ENCODE measurements at places on chromosomes 2 and 18.

DNA sequence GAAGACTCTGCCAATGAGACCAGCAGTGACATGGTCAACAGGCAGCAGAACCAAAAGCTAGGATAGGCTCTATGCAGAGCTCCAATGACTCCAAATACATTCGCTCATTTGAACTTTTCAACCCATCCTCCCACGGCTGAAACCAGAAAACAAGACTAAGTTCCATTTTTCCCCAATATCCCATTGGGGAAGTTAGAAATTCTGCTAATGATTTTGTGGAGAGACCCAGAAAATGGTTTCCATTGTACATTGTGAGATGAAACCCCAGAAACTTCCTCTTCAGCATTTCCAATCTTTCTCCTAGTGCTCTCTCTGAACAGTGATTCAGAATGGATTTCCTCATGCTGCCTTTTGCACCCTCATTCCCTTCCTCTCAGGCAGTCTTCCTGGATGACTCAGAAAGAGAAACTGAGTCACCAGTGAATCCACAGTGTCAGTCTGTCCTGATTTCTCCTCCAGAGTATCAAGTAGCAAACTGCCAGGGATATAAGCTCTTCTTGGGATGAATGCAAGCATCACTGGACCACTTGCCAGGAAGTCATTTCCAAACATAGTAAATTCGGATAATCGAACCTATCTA is 467.7 kb upstream of the ID2 start:
- peaks cover 14% of the 10 kb centered on the region for H3K4me1 ChIP-seq
- no peaks in the 10 kb centered on the region for H3K27me3 ChIP-seq
- no peaks in the 10 kb centered on the region for H3K36me3 ChIP-seq
- no peak overlapping the region for H3K27ac ChIP-seq

DNA sequence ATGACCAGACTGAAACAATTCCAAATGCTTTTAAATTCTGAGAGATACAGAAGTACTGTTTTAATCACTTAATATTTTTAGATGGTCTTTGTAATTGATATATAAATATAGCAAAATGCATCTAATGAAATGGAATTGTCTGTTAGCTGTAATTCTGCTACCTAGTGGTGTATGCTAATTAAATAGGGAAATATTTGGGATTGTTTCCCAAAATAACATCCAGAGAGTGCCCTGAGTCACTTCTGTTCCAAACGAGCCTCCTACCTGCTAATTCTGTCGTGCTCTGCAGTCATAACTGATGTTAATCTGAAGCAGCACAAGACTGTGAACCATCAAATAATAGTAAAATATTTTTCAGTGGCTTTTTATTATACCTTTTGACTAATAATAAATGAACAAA is 71.4 kb upstream of the NOSTRIN start:
- no peak overlapping the region for H3K27ac ChIP-seq
- no peaks in the 10 kb centered on the region for H3K36me3 ChIP-seq
- peaks cover 19% of the 10 kb centered on the region for H3K4me1 ChIP-seq
- H3K4me3 ChIP-seq = no peak overlapping the region
- no peak for DNase-seq
- H3K27me3 ChIP-seq = no peaks in the 10 kb centered on the region

DNA sequence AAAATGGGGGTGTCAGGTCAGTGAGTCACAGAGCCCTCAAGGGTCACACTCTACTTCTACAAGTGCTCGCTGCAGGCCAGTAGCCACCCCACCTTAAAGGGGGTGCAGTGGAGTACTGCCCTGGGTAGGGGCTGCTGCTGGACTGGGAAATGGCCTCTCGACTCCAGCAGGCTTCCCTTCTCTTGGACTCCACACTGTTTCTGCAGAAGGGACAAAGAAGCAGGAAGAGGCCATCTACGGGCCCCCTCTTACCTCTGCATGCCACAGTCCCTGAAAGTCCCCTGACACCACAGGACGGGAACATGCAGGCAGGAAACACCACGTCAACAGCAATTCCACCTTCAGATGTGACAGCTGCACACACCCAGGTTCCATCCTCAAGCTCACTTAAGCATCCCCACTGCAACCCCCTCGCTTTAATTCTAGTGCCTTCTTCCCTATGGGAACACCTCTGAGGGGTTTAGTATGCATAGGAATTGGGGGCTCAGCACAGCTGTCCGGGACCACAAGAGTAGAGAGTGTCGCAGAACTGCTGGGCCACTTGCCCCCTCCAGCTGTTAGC is 22.3 kb downstream of the SNED1 start:
- no peaks in the 10 kb centered on the region for H3K36me3 ChIP-seq
- no peak overlapping the region for H3K4me3 ChIP-seq
- H3K27me3 ChIP-seq = no peaks in the 10 kb centered on the region
- no peak for DNase-seq

GRCh38 chr2:149169656-149170055 is 131.2 kb downstream of the LYPD6B start:
- H3K27me3 ChIP-seq = no peaks in the 10 kb centered on the region
- H3K4me3 ChIP-seq = no peak overlapping the region
- DNase-seq = no peak
- H3K36me3 ChIP-seq = no peaks in the 10 kb centered on the region

DNA sequence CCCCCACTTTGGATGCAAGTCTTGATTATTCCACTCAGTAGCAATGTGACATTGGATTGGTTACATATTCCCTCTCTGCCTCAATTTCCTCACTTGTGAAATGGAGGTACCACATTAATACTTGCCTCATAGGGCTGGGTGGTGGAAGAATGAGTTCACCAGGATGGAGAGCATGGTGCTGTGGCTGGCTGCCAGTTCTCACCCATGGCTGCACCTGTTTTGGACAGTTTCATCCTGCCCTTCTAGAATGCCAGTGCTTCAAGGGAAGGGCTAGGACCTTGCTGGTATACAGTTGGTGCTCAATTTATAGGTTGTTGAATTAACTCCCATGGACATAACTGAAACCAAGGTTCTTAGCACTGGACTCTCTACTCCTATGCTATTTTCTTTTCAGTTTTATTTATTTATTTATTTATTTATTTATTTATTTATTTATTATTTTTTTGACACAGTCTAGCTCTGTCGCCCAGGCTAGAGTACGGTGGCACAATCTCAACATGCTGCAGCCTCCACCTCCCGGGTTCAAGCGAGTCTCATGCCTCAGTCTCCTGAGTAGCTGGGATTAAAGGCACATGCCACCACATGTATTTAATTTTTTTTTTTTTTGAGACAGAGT is 5.3 kb upstream of the SH3RF3 start:
- no peak overlapping the region for H3K4me3 ChIP-seq

- no peaks in the 10 kb centered on the region for H3K4me1 ChIP-seq
- H3K36me3 ChIP-seq = peaks cover 2% of the 10 kb centered on the region
- DNase-seq = no peak
- no peak overlapping the region for H3K4me3 ChIP-seq
- H3K27me3 ChIP-seq = no peaks in the 10 kb centered on the region
- H3K27ac ChIP-seq = no peak overlapping the region
These were observed 31.1 kb downstream of the EFR3B start for GRCh38 chr2:25073025-25073424.

DNA sequence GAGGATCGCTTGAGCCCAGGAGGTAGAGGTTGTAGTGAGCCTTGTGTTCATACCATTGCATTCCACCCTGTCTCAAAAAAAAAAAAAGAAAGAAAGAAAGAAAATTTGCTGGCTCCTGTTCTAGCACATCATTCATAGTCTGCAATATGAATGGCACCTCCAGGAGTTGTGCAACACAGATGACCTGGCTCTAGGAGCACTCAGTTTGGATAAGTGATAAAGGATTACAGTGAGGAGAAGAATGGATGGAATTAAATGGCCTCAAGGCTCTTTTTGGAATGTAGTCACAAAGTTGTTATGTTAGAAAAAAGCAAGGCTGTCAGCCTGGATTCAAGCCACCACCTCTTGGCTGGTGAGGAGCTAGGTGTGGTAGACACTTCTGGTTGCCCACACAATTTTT is 21.5 kb upstream of the SPRED2 start:
- no peaks in the 10 kb centered on the region for H3K4me1 ChIP-seq
- no peak for DNase-seq
- no peaks in the 10 kb centered on the region for H3K36me3 ChIP-seq
- H3K27ac ChIP-seq = no peak overlapping the region
- no peak overlapping the region for H3K4me3 ChIP-seq

DNA sequence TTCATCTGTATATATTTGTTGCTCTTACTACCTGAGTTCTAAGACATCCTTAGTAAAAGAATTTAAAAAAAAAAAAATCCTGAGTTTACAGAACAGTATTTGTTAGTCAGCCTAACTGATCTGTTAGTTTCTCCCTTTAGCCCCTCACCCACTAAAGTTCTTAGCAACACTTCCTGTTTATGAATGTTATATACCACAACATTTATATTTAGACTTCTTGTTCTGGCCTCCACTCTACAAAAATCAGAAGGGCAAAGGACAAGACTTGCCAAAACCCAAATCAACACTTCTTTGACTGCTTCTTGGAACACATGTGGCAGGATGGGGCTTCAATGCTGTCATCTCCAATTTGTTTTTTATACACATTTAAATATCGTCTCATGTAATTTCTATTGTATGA is 71.1 kb downstream of the MGAT5 start:
- DNase-seq = no peak
- H3K27me3 ChIP-seq = no peaks in the 10 kb centered on the region
- peaks cover 3% of the 10 kb centered on the region for H3K36me3 ChIP-seq
- no peaks in the 10 kb centered on the region for H3K4me1 ChIP-seq
- H3K4me3 ChIP-seq = no peak overlapping the region

DNA sequence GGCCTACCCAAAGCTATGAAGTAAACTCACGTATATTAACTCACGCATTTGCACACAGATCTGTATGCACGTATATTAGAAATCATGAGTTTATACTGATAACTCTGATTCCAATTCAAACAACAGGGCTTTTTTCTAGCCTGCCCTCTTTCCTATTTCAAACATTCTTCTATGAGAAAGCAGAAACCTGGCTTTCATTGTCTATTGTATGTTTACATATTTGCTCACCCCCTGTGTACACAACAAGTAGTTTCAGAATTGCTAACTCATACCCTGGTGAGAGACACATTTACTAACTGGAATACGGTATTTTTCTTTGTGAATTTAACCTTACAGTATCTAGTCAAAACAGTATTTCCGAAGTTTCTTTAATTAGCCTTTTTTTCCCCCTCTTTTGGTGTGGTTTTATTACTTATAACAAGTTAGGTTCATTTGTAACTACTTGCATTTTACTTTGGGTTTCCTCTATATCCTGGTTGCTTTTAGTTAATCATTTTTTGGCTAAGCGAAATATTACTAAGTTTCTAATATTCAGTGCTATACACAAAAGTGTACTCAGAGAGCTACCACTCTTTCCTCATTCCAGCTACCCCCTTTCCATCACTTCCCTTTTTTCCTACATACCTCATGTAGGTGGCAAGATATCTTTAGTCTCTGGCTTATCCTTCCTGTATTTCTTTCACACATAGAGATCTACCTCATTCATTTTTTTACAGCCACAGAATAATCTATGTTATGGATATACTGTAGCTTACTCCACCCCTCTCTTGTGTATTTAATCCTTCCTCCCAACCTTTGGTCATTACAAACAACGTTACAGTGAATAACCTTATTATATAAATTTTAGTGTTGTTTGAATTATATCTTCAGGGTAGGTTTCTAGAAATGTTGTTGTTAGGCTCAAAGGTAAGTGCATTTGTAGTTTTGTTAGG is 112.7 kb upstream of the BCL2L11 start:
- DNase-seq = no peak
- no peak overlapping the region for H3K4me3 ChIP-seq
- no peak overlapping the region for H3K27ac ChIP-seq
- H3K4me1 ChIP-seq = no peaks in the 10 kb centered on the region
- H3K36me3 ChIP-seq = no peaks in the 10 kb centered on the region

GRCh38 chr2:50004667-50005066 is 850.4 kb upstream of the FSHR start:
- H3K4me3 ChIP-seq = no peak overlapping the region
- peaks cover 5% of the 10 kb centered on the region for H3K4me1 ChIP-seq
- no peak for DNase-seq
- H3K27me3 ChIP-seq = no peaks in the 10 kb centered on the region
- H3K36me3 ChIP-seq = no peaks in the 10 kb centered on the region
- H3K27ac ChIP-seq = no peak overlapping the region

GRCh38 chr18:3867864-3868311 is 417.9 kb downstream of the TGIF1 start:
- no peaks in the 10 kb centered on the region for H3K27me3 ChIP-seq
- no peak overlapping the region for H3K4me3 ChIP-seq
- H3K4me1 ChIP-seq = no peaks in the 10 kb centered on the region

DNA sequence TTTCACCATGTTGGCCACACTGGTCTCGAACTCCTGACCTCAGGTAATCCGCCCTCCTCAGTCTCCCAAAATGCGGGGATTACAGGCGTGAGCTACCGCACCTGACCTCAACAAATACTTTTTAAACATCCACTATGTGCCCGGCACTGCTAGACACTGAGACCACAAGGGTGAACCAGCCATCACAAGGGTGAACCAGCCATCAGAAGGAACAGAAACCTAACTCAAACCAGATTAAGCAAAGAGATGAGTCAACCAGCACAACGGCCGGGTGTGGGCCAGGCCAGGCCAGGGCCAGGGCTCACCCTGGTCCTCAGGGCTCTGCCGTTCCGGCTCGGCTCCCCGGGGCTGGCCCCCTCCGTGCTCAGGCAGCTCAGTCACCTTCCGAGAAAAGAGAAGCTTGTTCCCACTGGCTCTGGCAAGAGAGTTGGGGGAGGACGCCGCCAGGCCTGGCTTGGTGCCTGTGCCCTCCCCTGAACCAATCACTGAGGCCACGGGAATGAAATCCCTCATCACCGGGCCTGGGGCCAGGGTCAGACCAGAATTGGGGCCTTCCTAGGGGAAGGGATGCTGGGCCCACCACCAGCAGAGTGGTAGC is 4.4 kb downstream of the TEX44 start:
- H3K27ac ChIP-seq = no peak overlapping the region
- H3K4me3 ChIP-seq = no peak overlapping the region
- H3K36me3 ChIP-seq = no peaks in the 10 kb centered on the region
- peaks cover 2% of the 10 kb centered on the region for H3K27me3 ChIP-seq
- peaks cover under 1% of the 10 kb centered on the region for H3K4me1 ChIP-seq

DNA sequence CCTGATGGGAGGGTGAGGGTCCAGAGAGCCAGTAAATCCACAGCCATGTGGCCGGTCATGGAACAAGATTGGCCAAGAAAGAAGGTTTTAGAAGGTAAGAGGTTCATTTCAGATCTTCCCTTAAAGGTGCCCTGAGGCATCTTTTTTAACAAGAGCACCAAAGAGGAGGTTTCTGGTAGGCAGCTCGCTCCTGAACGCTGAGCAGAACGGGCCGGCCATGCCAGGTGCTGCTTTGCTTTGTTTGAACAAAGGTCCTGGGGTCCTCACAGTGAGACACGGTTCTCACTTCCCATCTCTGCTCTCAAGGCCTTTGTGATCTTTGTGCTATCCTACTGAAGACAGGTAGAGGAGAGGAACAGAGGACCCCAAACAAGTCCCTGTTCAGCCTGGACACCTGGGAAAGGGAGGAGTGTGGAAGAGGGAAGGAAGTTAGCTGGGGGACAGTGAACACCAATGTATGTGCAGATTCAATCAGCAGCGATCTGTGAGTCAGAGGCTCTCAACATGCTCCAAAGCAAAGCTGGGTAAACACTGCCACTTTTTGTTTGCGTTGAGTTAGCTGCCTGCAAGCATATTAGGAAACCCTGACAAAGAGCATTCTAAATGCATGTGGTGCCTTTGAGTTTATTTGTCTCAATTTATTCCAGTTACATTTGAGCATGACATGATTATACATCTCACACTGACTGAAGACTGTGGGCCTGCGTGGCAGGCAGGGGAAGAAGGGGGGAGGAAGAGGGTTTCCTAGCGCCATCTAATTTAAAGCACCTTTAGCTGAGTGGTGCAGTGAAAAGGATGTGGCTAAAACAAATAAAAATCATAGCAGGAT is 102.4 kb downstream of the ASB1 start:
- H3K27me3 ChIP-seq = no peaks in the 10 kb centered on the region
- peaks cover 6% of the 10 kb centered on the region for H3K4me1 ChIP-seq
- H3K36me3 ChIP-seq = no peaks in the 10 kb centered on the region

GRCh38 chr18:78497641-78498040 is 482.0 kb upstream of the SALL3 start:
- no peaks in the 10 kb centered on the region for H3K36me3 ChIP-seq
- no peak overlapping the region for H3K27ac ChIP-seq
- no peak for DNase-seq
- no peak overlapping the region for H3K4me3 ChIP-seq
- H3K27me3 ChIP-seq = no peaks in the 10 kb centered on the region
- H3K4me1 ChIP-seq = no peaks in the 10 kb centered on the region

Measured in neuronal stem cell (in vitro differentiated cells).